ENCODE measurements at places on chromosomes 2 and 18.
A peak's percentile ranks its signal among the peaks of the same experiment; 100 is the strongest.

GRCh38 chr18:78213361-78213994, 766.1 kb upstream of the SALL3 start:
- DNase-seq: peak; percentile 70

- DNase-seq: peak; percentile 61
Measured at GRCh38 chr2:228689053-228689452, 507.6 kb upstream of the SPHKAP start.

- no peak for DNase-seq
Measured at GRCh38 chr2:189402932-189403331, 38.3 kb upstream of the WDR75 start.

DNA sequence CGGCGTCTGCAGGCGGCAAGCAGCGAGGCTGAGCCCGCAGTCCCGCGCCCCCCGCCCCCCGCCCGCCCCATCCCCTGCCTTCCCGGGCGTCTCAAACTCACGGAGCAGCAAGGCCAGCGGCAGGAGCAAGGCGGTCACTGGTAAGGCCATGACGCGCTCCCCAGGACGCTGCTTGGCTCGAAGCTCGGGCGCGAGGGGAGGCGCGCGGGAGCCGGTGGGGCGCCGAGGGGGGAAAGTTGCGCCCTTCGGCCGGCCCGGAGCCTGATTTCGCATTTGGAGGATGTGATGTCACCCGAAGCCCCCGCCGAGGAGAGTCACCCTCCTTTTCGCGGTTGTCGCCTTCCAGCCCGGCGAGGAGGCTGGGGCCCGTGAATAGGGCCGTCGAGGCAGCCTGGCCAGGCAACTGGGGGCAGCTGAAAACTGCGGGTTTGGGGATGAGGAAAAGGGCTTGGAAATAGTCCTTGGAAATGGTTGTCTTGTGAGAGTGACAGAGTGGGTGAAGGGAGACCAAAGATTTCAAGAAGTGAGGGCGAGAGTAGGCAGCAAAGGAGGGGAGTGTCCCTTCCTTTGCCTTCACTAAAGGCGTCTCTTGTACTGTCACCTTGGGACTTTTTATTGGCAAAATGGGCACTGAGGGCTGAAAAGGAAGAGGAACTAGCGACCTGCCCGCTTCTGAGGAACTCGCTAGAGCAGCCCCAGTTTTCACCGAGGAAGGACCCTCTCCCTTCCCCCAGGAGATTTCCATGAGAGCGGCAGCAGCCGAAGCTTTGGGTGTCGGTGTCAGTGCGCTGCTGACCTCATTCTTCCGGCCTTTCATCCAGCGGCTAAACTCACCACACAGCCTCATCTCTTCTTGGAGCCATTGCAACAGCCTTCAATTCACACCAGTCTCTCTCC, at the start of gene CD8A:
CD8A (minus strand) TSS at position 238 of the 897 bp plus-strand sequence; CDS start at position 150, 88 bp downstream.
- no peak for DNase-seq

GRCh38 chr2:134386310-134386709, 132.4 kb downstream of the MGAT5 start:
- no peak for DNase-seq

GRCh38 chr2:136344339-136344738, 226.4 kb upstream of the CXCR4 start:
- peak; percentile 24 for DNase-seq

GRCh38 chr2:67760995-67761394, 301.8 kb downstream of the C1D start:
- no peak for DNase-seq

- DNase-seq: no peak
Measured at GRCh38 chr18:9734189-9734588, 26.1 kb downstream of the RAB31 start.

- DNase-seq: no peak
Measured at GRCh38 chr2:80420530-80421208, 116.1 kb upstream of the LRRTM1 start.

GRCh38 chr2:11228692-11229091, 73.4 kb downstream of the SLC66A3 start:
- DNase-seq: no peak

- DNase-seq: no peak
Measured at GRCh38 chr2:149261692-149262091, 68.7 kb upstream of the LYPD6 start.

DNA sequence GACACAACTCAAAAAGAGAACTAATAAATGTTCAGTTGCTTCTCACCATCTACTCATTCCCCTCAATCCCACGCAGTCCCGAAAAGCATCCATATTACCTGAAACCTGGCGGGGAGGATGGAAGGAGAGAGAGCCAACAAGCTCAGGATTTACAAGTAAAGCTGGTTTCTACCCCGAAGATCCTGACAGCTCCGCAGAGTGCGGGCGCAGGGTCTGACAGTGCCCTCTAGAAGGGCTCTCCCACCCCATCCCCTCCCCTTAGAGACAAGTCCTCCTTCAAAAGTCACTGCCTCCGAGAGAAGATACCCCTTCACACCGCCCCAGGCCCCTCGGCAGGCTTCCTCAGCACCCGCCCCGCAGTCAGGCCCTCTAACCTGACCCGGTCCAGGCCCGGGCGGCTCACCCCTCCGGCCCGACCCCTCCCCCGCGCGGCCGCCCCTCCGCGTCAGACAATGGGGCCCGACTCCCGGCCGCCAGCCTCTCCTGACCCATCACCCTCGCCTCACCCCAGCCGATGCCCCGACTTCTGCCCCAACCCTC, 550 bp downstream of the RAB1A start:
- peak; percentile 70 for DNase-seq

DNA sequence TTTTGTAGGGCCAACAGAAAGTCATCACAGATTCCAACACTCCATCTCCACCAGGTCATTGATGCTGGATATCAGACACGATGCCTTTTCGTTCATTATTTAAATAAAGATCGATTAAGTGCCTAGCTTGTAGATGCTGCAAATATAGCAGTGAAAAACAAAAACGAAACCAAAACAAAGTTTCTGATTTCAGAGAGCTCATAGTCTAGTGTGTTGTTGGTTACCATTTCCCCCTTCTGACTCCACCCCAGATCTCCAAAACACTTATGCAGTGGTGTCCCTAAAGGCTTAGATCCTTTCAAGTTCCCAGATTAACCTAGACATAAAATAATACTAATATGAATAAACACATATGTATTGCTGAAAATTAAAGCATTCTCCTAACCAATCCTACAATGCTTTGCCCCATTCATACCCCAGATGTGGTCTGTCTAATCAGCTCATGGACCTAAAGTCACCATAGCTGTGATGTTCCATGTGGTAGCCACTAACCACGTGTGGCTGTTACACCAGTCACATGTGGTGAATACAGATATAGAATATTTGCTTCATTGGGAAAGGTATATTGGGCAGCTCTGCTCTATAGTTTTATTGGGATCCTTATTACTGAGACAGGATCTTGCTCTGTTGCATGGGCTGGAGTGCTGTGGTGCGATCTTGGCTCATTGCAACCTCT, 787.2 kb downstream of the TDRD15 start:
- DNase-seq: no peak

DNA sequence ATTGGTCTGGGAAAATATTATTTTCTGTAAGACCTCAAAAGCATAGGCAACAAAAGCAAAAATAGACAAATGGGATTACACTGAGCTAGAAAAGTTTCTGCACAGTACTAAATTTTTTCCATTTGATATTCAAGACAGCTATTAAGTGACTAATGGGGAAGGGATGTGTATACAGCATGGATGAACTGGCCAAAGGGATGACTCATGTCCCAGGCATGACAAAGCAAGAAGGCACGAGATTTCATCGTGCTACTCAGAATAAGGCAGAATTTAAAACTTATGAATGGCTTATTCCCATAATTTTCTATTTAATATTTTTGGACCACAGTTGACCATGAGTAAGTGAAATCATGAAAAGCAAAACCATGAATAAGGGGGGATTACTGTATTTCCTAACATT, 1250.1 kb upstream of the GYPC start:
- peak; percentile 78 for DNase-seq

GRCh38 chr2:207530160-207531031, 634 bp downstream of the CREB1 start:
- peak; percentile 72 for DNase-seq

- peak; percentile 76 for DNase-seq
Measured at GRCh38 chr2:205198140-205198525, 484.2 kb upstream of the NRP2 start.

GRCh38 chr2:43220229-43220751, 6.1 kb downstream of the ZFP36L2 start:
- peak; percentile 57 for DNase-seq
